ENCODE measurements at places on chromosomes 11 and 22.
A peak's percentile ranks its signal among the peaks of the same experiment; 100 is the strongest.

DNA sequence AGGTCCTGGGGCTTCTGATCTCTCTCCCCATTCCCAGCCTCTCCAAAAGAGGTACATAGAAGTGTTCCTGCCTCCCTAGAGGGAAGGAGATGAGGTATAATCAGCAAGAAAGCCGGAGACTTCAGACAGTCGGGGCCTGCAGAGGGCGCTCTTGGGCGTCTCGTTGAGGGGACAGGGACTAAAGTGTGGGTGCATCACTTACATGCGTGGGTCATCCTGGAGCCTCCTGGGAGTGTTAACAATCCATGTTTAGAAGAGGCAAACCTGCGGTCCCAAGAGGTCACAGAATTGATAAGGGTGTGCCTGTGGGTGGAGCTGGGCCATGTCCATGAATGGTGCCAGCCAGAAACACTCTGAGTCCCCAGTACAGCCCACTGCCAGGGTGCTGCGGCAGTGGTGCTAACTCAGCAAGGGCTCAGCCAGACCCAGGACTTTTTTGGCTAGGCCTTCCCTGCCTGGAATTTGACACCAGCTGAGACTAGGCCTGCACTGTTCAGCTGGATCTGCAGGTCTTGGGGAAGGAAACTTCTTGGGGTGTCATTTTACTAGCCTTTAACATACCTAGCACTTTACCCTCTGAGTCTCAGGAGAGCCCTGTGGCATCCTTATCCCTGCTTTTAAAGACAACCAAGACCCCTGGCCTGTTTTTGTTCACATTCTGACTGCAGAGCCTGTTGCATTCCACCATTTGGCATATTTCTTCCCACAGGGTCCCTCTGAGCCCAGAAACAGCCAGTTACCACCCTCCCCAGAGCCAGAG lies 5.5 kb downstream of the YDJC start:
- peak; percentile 87 for DNase-seq

- no peak for DNase-seq
Measured at GRCh38 chr22:48802576-48802975, 1025.1 kb downstream of the BRD1 start.

GRCh38 chr11:12259956-12260355 lies 117.4 kb upstream of the PARVA start:
- DNase-seq: no peak

DNA sequence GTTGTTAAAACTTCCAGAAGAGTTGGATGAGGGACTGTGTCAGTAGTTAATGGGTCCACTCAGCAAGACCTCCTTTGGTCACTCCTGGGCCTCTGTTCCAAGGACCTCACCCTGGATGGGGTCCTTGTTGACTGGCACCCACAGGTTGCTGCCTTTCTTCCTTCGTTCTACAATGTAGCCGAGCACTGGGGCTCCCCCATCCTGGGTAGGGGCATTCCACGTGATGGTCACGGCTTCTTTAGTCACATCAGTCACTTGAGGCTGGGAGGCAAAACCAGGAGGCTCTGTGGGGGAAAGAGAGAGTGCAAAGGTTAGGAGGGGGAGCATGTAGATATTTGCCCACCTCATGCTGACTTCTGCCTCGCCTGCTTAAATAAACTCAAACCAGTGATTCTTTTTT lies 12.0 kb downstream of the TMEM86A start:
- DNase-seq: no peak

DNA sequence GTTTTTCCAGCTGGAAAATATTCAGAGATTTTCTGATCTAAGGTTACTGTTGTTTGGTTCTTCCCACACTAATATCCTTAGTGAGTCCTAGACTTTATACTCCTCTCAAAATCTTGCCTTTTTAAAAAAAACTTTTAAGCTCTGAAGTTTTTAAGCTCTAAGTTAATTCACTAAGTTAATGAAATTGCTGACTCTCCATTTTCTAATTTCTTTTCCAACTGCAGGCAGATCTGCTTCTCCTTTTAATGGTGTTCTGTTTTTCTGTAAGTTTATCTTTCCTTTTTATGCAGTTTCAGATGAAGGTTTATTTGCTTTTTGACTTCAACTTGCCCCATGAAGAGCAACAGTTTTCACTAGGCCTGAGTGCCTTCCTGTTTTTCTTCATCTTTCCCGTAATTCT lies 125.8 kb upstream of the ARHGAP42 start:
- DNase-seq: no peak

- peak; percentile 71 for DNase-seq
Measured at GRCh38 chr22:20243537-20244249, 24.4 kb downstream of the RTN4R start.

DNA sequence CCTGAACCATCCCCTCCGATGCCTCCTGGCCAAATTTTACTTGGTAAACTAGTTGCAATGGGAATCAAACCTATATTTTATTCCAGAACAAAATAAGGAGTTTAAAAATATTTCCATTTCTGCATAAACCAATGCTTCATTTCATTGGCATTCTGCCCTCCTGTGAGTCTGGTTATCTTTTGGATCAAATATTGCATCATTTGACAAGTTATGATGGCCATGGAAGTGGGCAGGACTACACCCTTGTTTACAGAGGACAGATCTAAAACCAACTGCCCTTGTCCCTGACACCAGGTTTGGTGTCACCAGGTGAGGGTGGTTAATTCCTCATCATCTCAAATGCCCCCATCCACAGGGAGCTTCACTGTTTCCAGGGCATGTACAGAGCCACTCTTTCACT lies 28.2 kb upstream of the E2F8 start:
- DNase-seq: no peak

DNA sequence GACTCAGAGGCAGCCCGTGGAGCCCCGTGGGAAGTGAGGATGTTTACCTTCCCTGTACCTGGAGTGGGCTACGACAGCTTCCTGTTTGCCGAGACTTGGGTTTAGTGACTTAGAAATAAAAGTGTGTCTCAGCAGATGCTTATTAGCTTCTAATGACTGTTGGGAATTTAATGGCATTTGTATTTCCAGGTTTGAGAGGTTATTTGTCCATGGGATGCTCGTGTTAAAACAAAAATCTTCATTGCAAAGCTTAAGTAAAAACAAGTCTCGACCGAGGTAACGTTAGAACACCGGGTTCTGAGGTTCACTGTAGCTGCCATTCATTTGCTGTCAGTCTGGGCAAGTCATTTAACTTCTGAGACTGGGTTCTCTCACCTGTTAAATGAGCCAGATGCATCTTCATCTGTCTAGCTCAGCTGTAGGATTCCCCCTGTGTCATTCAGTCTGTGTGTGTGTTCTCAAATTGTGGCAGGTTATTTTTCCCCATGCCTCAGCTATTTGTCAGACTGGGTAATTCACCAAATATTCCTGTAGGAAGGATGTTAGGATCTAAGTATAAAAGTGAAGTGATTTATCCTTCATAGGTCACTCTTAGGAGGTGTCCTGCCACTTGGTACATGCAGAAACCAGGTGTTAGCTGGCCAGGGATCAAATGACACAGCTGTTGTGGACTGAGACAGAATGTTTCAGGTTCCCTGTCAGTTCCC lies 791 bp downstream of the EI24 start:
- no peak for DNase-seq

DNA sequence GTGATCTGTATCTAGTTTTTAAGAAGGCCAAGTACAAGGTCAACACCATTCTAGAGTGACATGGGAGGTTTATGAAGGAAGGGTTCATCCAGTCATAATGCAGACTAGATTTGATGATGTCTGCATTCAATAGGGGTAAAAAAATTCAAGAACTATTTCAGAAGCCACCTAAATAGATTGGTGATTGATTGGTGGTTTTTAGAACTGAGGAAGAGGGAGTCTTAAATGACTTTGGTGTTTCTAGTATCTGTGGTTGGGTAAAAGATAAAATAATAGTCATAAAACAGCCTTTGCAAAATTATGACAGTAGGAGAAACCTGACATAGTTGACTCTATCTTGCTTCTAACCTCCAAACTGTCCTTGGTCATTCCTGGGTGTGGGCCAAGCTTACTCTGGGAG lies 114.1 kb downstream of the OPCML start:
- no peak for DNase-seq

DNA sequence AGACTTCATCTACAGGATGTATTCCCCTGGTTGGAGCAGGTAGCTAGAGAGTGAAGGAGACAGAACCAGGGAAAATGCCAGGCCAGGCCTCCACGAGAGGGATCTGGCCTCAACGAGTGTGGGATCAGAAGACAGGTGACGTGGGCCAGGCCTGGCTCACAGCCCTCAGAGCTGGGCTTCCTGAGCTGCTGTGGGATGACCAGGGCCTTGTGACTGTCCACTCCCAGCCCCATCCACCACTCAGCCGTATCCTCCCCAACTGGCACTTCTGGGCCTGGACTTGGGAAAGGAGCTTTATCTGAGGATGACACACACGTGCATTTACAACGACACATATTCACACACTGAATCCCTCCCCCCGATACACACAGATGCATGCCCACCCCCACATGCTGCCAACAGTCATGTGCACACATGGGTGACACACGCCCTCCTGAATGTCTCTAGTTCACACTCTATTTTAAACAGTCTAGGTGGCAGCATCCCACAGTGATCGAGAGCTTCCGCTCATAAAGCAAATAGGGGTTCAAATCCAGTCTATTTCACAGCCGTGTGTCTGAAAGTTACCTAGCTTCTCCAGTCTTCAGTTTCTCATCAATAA lies 93.1 kb downstream of the TP53I11 start:
- DNase-seq: no peak

GRCh38 chr11:36594316-36594989 lies at the start of gene IFTAP:
TSS of gene IFTAP (plus strand) at chr11:36594502. CDS start at chr11:36610104, 15,602 bp downstream.
- peak; percentile 56 for DNase-seq

DNA sequence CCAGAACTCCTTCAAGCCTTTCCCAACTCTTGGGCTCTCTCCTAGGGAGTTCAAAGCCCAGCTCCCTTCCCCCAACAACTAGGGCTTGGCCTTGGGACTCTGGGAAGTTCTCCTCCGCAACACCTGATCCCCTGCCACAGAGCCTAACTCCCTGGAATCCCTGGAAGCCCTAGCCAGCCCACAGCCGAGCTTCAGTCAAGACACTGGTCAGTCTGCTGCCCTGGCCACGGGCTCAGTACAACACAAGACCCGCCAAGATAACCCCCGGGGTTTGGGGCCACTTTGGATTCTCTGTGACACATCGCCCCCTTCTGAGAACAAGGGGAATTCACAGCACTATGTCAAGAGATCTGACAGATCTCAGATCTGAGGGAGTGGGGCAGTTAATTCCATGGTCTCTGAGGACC lies 58.3 kb downstream of the SLC22A12 start:
- no peak for DNase-seq

DNA sequence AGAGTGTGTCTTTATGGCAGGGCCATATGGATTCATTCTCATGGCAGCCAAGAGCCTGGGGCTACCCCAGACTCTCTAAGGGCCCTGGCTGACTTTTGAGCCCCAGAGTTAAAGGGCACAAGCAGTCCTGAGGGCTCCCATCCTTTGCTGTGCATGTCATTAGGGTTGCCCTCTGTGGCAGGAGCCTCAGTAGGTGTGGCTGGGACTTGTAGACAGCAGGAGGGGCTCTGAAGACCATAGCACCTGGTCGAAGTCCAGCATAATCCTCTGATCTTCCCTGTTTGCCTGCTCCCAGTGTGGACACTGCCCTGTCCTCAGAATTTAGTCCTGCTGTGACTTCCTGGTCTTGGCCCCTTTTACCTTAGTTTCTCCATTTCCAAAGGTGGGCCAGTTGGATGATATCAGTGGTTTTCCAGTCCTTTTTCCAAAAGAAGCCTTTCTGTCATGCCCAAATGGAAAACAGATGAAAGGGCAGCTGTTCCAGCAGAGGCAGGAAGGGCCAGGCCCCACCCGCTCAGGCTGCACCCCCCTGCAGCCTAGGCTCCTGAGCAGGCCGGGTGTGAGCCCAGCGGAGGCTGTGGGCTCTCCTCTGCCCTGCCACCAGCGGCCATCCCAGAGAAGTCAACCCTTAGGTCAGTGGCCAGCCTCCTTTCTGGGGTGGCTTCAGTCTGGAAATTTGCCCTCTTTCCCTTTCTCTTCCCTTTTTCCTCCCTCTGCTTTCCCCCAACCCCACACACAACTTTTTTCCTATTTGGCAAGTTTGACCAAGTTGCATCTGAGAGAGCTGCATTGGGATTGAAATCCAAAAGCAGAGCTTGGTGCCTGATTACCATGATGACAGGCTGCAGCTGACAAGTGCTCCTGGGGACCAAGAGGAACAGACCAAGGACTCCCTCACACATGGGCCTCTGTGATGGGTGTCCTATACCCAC lies 32.8 kb upstream of the SUSD2 start:
- DNase-seq: no peak

- DNase-seq: no peak
Measured at GRCh38 chr11:134398079-134398444, 14.0 kb downstream of the B3GAT1 start.

GRCh38 chr11:10934293-10934860 lies 76.5 kb upstream of the ZBED5 start:
- DNase-seq: no peak

DNA sequence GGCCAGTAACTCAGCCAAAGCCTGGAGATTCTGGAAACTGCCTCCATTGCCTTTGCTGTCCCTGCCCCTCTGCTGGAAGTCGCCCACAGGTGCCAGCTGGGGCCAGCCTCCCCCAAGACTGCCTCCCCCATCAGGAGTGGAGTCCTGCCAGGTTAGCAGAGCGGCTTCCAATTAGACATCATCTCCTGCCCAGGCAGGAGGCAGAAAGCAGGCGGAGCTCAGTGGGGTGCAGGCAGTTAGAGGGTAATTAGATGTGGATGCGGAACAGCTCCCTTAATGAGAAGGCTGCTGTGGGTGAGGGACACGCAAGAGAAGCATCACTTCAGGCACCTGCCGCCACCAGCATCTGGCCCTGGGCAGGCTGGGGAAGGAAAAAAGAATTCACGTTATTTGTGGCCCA lies 90.9 kb upstream of the TP53I11 start:
- DNase-seq: no peak

GRCh38 chr11:33434294-33434693 lies 177.1 kb downstream of the HIPK3 start:
- no peak for DNase-seq

DNA sequence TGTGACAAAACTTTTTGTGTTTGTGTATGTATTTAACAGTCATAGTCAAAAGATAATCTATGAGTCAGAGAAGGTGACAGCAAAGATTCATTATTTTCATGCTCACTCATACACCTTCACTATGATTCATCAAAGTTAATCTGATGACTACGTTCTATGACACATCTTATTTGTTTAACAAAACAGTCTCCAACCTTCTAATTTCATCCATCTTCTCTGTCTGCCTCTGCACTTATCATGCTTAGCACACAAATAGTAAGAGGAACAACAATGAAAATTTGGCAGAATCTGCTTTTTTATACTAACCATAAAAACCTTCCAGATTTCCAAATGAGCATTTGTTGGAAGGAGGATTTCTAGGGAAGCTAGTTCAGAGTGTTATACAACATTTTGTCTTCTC lies 568.9 kb downstream of the LUZP2 start:
- DNase-seq: no peak

DNA sequence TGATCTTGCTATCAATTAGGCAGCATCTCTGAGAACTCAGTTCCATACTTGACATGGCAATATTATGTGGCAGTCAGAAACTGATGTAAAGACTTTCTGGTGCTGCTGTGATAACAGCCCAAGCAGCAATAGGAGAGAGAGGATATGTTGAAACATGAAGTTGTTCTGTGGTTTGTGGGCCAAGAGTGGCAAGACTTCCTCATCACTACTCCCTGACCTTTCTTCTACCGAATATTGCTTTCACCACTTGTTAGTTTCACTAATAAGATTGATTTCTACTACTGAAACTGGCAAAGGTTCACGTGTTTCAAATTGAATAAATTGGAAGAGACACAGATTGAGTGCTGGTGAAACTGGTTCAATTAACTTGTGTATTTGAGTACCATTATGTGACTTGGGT lies 852.6 kb upstream of the RAG2 start:
- no peak for DNase-seq

Data from activated CD8-positive, alpha-beta memory T cell treated with anti-CD3 and anti-CD28 coated beads, Interleukin-2, amount 50 U/mL, for 48 hours (primary cell).